Left lobe of liver (tissue), 2 donors: ENCODE measurements at places on chromosomes 7 and 10. TPM values are rescaled to one million over a fixed set of nuclear protein-coding genes. Genes with fewer than 3 reads are reported as not detected.

The CTTNBP2 gene
- total RNA-seq, result 1.9 TPM

The GOLGA7B gene
- total RNA-seq, result 0.53 TPM

The CHAT gene
- total RNA-seq, result not detected

The POLR2J3 gene
- total RNA-seq, result 15.1 TPM

The CCL24 gene
- total RNA-seq, result 0.88 TPM

The RELN gene
- total RNA-seq, result 17.2 TPM

The ATOH7 gene
- total RNA-seq, result 1.2 TPM

The TAS2R41 gene
- total RNA-seq, result 0.45 TPM

The OR6B1 gene
- not detected for total RNA-seq

The EBLN1 gene
- total RNA-seq, result not detected

The TNS3 gene
- total RNA-seq, result 47.2 TPM

GRCh38 chr10:6201516-6201975, 1.2 kb upstream of the PFKFB3 start:
- peak; percentile 80 for DNase-seq

DNA sequence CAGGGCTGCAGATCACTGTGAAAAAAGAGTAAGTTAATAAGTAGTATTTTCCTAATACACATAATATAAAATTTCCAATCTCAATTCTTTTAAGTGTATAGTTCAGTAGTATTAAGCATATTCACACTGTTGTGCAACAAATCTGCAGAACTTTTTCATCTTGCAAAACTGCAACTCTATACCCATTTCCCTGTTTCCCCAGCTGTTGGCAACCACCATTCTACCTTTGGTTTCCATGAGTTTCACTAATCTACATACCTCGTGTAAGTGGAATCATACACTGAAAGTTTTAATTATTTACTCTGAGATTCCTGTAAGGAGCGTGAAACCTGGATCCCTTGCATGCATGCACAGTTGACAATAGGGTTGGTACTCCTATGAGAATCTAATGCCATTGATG, 155.4 kb downstream of the ZPBP start:
- DNase-seq, result no peak

- no peak for DNase-seq
Observed at GRCh38 chr7:43072530-43072929, 39.9 kb upstream of the HECW1 start.

DNA sequence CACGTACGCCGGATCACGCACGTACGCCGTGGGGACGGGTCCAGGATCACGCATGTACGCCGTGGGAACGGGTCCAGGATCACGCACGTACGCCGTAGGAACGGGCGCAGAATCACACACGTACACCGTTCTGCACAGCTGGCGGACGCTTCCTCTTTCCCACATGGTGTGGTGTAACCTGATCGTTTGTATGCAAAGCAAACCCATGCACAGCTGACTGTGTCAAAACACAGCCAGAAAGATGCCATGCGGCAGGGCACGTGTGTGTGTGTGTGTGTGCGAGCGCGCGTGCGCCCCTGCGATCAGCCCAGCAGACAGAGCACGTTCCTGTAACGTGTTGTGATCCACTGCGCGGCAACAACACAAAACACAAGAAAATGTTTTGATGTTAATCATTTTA, 573.6 kb downstream of the DNAJB6 start:
- no peak for DNase-seq

DNA sequence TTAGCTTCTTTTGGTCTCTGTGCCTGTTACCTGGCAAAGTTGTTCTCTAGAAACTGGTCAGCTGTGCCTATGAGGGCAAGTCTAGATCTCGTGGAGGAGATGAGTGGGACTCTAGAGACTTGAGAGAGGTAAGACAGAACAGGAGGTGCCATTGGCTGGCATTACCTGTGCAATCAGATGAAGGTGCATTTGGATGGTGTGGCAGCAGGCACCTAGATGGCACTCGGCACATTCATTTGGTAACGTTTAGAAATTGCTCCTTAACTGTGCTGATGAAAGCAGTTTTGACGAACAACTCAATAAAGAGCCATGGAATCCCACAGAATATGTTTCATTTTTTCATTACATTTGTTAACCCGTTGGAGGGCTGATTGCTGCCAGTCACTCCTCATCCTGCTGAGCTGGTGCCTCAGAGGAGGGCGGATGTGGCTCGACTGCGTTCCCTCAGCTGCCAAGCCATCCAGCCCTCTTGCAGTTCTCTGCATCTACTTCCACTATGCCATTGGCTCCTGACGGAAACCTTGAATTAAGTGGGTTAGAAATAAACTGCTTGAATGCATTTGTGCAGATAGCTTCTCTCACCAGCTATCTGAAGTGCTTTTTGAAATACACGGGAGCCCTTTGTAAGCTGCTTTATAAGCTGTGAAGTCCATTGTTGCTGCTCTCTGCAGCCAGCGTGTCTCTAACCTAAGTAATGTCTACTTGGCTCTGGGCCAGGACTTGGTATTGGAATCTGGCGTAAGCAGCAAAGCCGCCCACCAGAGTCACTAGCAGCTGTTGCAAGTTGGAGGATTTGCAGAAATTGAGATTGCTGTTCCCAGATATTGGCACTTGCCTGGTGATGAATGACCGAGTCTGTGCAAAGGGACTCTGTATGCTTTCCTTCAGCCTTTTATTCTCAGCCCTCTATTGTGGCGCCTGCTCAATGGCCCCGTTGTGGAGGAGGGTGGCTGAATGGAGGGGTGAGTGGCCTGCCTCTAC, 87.4 kb downstream of the LRRC4 start:
- DNase-seq, result no peak

DNA sequence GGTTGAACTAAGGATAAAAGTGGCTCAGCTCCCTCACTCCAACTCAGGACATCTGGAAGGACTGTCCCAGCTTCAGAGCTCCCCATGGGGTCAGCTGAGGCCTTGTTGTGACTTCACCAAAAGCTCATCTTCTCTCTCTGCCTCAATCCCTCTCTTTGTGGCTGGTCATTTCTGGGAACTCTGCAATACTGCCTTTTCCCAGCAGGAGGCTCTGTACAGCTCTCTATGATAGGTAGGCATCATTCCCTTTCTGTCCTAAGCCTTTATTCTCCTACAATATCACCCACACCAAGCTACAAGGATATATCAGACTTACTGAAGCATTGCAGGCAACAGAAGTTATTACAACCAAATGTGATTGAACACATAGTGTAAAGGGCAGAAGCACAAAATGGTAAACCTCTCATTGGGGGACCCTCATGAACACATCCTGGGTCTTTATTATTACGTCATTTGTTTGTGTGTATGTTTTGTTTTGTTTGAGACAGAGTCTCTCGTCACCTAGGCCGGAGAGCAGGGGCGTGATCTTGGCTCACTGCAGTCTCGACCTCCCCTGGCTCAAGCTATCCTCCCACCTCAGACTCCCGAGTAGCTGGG, 36.7 kb upstream of the PRPS1L1 start:
- DNase-seq, result no peak

GRCh38 chr10:124181656-124182055, 88.3 kb upstream of the CHST15 start:
- no peak for DNase-seq

DNA sequence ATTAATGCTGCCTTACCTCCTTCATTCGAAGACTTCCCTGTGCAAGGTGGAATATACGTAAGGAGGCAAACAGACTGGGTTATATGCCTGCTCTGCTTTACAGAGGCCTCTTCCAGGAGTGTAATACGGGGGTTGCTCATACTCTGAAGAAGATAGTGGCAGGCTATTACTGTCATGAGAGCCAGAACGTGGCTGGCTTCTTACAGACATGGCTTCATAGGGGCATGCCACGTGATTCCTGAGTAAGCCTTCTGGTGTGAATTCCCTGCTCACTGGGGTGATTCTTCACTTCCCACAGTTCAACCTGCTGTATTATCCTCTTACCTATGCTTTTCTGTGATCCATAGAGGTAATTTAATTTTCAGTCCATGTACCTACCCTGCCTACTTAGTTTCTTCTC, 141.8 kb downstream of the ST7 start:
- DNase-seq, result no peak

DNA sequence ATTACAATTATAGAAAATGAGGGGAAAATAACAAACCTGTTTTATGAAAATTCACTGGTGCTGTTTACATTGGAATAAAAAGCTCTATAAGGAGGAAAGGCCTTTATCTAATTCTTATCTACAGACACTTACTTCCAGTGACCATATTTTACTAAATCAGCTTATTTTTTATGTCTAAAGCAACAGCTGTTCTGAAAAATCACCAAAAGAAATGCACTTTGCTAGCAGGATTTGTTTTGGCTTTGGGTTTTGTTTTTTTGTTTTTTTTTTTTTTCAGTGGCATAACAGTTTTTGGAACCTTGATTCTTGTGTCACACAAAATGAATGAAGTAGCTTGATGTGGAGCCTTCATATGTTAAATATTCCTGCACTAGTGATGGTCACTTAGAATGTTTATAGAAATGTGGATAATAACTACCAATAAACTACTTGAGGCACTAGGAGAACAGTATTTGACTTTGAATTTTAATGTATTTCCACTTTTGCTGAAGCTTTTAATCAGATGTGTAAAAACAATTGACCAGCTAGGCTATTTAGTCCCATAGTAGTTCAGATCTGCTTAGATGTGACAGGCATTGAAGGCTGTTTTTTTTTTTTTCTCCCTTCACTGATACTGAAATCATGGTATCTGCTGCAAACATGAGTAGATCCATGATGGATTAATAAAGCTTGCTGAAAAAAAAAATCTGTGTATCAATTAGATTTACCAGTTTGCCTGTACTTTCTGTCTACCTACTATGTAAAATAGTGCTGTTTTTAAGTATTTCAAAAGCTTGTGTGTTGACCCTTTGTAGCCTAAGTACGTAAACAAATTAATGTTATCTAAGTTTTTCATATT, 2.8 kb downstream of the ARL4A start:
- DNase-seq, result no peak

DNA sequence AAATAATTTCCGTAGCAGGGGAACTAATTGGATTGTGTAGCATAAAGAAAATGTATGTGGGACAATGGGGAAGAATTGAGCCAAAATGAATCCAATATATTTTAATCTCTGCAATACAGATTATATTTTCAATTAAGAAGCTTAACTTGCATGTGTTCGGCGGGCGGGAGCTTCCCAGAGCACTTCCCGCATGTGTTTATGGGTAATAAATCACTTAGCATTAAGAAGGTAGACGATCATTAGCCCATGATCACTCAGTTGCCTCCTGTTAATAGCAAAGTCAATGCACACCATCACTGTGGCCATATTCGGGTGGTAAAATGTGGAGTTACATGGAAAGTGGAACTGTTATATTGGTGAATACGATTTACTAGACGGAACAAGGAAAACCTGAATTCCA, 122.9 kb upstream of the INSYN2A start:
- DNase-seq, result no peak

DNA sequence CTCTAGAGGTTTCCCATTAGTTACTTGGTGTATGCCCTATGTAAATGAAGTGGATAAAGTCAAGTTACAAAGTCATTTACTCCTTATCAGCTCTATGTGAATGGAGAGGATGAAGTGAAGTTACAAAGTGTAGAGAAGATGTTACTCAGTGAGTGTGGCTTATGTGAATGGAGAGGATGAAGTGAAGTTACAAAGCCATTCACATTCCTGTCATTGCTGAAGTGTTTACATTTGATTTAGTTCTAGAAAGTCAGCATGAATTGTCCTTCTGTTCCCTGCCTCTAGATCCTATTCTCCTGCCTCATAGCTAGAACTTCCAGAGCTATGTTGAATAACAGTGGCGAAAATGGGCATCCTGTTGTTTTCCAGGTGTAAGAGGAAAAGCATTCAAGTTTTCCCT, 880.1 kb downstream of the DNAJB9 start:
- no peak for DNase-seq

DNA sequence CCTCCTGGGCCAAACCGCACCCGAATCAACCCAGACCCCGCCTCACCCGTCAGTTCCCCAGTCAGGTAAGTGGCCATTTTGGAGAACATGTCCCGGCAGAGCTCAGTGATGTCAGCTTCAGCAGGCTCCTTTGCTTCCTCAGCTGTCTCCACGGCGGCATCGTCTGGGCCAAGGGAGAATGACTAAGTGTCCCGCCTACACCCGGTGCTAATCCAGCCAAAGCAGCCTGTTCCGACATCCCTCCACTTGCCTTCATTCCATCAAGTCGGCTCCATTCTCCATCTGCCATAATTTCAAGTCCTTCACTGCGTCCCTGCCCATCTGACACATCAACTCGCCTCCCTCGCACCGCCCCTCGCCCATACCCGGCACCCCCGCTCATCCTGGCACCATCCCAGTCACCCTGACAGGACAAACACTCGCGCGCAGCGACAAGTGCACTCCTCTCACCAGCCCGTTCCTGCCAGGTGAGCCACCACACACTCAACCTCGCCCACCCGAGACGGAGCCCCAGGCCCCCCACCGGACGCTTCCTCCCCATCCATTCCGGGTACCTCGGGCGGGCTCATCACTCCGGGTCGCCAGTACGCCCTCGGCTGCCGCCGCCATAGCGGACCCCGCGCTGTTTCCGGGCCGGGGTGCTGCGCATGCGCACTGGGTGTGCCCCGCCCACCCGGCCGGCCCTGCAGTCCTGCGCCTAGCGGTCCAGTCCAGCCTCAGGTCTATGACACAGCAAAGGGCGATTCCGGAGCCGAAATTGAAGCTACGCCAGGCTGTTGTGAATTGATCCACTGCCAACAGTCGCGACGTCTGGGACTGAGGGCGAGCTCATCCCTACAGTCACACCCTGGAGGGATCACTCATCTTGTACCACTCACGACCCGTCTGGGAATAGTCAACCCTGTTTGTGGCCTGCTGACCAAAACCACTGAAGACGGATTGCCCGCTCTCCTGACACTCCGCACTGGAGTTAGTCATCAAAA, at the start of gene BLOC1S2:
Gene BLOC1S2 (minus strand): TSS at position 630 of the 983 bp plus-strand sequence. CDS start 21 bp downstream, at position 609.
- DNase-seq, result peak; percentile 91

DNA sequence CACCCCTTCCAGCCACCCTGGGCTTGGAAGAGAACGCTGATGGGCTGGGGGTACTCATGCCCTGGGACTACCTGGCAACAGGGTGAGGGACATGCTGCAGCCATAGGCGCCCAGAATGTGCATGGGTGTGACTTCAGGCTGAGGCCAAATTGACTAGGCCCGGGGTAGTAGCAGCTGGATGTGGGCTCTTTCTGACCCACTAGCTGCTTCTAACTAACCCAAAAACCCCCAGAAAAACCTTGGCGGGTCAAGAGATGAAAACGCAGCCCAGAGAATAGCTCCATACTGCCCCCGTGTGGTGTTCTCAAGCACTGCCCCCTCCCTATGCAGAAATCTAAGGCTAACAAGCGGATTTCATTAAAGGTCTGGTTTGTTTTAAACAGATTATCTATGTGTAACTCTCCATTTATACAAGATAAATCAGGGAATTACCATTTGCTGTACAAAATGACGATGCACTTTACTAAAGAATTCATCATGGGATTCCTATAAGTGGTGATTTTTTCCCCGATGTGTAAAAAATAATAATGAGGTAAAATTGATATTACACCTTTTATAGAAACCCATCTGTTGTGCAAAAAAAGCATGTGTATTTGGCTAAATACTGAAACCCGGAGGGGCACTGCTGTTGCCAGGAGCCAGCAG, 4.2 kb downstream of the SMARCD3 start:
- DNase-seq, result no peak

DNA sequence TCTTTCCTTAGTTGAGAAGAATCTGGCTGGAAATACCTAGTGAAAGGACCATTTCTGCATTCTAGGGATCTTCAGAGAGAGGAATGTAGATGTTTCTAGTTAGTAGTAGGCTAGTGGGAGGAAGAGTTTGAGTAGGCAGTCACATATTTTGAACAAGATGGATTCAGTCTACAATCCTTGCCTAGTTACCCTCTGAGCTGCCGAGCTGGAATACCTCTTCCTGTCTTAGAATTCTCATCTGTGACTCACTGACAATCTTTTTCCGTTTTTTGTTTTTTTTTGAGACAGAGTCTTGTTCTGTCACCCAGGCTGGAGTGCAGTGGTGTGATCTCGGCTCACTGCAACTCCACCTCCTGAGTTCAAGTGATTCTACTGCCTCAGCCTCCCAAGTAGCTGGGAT, 30.7 kb upstream of the PLPP4 start:
- no peak for DNase-seq

GRCh38 chr7:98872328-98872924, 2.6 kb upstream of the TMEM130 start:
- DNase-seq, result no peak
